ENCODE measurements at places on chromosomes 4 and X. TPM values are rescaled to one million over a fixed set of nuclear protein-coding genes. Genes with fewer than 3 reads are reported as not detected.

DNA sequence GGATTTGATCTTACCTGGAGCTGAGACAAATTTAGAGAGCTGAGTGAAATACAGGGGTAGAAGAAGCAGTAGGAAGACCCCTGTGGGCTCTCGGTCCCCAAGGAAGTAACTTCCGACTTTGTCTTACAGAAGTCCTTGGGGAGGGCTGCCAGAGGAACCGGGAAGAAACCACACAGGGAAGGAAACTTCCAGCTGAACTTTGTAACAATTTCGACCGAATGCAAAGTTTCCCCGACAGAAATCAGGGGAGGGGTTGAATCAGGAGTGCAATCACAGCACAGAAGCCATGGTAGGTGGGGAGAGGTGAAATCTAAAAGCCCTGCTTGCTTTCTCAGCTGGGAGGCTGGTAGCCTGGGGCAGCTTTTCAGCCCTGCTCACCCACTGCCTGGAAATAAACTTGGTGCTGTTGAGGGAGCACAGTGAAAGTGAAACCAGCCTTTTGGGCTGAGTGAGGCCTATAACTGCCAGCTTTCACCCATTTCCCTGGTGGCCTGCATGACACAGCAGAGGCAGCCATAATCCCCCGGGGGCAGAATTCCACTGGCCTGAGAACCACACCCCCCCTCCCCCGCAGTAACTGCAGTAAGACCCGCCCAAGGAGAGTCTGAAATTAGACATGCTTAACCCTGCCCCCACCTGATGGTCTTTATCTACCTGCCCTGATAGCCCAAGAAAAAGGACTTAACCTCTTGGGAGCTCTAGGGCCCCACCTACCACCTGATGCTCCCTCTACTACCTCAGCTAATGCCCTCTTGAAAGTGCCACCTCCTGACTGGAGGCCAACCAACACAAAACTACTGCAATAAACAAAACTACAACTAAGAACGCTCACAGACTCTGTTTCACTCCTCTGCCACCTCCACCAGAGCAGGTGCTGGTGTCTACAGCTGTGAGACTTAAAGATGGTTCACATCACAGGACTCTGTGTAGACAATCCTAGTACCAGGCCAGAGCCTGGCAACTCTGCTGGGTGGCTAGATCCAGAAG is 248.2 kb downstream of the PARM1 start:
- no peak for DNase-seq

Gene CXCL13
- not detected for total RNA-seq

DNA sequence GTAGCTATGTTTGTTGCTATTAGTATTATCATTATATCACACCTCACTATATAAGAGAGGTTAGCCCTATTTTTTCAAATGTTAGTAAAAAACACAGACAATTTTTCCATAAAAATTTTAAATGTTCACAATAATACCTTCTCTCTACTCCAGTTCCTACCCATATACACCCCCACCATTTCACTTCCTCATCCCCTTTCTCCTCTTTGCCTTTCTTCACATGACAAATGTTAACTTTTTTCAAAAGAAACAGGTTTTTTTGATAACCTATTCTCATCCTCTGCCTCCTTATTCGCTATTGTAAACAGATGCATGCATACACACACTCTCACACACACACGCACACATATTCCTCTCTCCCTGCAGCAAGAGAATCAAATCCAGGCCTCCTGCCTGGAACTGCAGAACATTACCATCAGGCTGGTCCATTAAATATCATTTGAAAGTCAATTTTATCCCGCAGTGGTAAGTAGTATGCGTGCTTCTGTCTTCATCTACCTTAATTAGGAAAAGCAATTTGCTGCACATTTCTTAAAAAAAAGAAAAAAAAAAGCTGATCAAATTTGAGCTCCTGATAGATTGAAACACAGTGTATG is 55.5 kb downstream of the MID1IP1 start:
- DNase-seq = no peak

- no peak for DNase-seq
Observed at GRCh38 chr4:185713731-185714130, 98.3 kb downstream of the SORBS2 start.

DNA sequence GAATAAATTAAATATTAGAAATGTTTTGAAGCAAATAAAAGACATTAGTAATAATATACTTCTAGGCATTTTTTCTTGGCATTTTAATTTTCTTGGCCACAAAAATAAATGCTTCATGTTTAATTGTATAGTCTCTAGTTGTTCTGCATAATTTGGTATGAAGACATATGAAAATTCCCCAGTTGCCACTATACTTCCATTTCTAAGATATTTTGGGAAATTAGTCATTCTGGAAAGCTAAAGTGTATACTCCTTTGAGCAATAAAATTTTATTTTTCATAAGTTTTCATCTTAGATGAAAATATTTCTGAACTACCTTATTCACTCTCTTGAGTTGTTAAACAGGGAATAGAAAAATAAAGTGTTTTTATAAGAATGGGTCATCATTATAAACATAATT is 13.8 kb downstream of the HDX start:
- DNase-seq = no peak

DNA sequence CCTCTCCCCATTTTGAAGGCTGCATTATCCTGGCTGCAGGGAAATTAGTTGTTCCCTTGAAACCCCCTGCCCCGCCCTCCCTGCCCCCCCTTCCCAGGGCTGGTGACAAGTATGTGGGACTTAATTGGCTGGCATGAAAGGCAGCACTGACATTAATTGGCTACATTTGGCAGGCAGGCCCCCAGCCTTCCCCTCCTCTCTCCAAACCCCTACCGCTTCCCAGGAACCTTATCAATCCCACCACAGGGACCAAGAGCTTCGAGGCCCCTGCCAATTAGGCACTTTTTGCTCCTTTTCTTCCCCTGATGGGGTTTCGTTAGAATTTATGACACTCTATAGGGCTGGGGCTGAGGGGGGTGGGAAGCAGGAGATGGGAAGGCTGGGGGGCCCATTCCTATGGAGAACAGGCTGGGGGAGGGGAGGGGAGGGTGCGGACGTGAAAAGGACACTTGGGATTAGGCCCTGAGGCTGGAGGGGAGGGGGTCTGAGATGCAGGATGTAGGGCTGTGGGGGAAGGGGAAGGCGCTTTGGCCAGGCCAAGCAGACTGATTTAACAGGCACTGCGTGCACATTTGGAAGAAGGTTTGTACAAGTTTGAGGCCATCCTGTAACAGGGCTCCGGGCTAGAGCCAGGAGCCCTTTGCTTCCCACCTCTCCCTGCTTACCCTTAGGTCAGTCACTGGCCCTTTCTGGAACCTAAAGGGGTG is 52.2 kb downstream of the EFNB1 start:
- no peak for DNase-seq

DNA sequence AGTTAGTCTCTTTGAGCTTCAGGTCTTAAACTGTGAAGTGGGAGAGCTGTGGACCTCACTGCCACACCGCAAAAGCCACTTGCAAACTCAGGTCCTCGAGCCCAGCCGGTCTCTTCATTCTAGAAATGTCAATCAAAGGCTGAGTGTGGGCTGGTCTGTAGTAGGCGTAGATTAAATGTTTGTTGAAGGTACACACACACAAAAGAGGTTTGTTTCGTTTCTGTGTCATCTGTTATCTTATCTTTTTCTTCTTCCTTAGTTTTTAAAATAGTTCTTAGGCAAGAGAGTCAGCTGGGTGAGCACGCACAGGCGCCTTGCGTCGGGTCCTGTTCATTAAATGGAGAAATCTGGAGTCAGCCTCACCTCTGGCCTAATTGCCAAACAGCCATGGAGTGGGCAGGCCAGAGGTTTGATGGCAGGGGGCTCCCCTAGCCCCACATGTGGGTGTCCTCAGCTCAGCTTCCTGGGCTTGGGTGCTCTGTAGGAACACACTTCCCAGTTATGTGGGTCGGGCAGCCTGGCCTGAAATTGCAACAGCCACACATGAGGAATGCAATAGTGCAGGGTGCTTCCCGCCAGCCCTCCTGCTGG is 836 bp upstream of the PSAPL1 start:
- no peak for DNase-seq

Gene MAGEE2
- not detected for total RNA-seq

DNA sequence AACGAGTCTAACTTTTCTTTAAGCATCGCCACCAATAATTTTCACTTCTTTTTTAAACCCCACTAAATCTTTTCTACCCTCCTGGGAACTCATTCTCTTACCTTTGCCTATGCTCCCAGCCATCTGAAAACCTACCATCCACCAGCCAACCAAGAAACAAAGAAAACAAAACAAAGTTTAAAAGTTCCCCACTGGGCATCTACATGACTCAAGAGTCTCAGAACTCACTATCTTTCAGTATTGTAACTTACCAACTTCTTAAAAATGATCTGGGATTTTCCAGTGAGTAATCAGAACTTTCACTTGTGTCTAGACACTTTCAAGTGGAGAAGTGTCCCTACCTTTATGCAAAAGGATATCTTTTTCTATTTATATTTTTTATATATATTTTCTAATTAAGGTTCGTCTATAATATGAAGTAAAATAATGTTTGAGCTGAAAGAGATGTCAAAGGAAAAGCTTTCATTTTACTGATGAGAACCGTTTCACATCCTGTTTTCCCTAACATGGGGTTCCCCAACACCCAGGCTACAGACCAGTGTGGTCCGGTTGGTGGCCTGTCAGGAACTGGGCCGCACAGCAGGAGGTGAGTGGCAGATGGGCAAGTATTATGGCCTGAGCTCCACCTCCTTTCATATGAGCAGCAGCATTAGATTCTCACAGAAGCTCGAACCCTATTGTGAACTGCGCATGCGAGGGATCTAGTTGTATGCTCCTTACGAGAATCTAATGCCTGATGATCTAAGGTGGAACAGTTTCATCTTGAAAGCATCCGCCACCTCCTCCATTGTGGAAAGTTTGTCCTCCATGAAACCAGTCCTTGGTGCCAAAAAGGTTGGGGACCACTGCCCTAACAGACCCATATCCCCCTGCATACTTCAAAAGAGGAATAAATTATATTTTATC is 9.8 kb upstream of the TIGD2 start:
- peak; percentile 12 for DNase-seq

DNA sequence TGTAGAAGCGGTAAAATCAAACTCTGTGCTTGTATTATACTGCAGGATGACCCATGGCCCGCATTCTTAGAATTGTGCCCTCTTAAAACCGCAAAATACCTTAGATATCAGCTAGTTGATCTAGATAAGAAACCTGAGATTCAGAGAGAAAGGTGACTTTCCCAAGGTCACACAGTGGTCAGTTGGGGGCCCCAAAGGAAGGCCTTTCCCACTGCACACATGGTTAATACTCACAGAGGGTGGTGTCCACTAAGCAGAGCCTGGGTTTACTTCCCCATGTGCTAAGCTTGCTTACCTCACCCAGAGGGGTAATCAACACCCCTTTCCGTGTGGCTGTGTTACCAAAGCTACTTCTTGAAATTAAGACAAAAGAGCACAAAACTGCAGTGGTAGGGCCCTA is 66.3 kb downstream of the RBM47 start:
- DNase-seq = no peak

- DNase-seq = no peak
Observed at GRCh38 chr4:98614662-98615061, 43.7 kb downstream of the TSPAN5 start.

DNA sequence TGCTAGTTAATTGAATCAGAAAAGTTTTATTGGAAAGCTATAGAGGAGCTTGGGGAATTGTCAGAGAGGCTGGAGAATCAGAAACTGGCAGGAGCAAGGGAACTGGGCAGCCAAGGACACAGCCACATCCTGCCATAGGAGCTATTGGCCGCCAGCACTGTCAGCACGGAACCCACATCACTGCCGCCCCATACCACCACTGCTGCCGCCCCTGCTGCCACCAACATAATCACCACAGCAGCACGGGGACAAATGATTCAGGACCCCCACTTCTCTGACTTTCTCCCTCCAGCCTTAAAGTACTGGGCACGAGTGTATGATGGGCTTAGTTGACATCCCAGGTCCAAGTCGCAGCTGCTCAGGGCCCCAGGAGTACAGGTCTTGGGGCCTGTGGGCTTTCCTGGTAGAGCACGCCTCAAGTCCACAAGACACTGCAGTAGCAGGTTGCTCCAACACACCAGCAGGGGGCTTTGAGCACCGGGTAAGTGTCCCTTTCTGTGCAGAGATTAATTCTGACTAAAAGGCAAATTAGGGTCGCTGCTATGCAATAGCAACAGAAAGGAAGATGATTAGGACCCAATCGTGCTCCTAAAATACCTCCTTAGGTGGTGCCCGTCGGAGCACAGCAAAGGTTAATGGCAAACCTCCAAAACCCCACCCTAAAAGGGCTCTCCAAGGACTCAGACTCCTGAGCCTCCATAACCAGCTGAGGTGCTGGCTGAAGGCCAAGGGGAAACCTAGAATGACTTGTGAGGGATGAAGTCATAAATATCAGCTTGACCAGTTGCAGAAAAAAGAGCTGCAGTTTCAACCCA is 6.9 kb downstream of the PJA1 start:
- DNase-seq = no peak

DNA sequence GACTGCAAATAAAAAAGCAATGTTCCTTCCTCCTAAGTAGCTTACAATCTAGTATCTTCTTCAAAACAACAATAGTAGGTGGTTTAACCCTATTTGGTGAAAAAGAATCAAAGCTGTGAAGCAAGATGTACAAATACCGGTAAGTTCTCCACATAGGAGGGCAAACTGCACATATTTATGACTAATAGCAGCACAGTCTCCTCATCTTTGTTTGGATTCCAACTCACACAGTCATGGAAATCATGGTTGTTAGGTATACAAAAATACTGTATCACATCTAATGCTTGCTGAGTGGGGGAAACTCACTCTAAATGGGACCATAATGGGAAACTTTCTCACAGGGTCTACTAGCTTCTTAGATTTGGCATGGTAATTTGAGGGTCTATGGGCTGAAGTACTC is 597.2 kb downstream of the INPP4B start:
- DNase-seq = no peak

Gene MAPK10
- not detected for total RNA-seq

GRCh38 chr4:101835121-101835904 is 44.8 kb downstream of the BANK1 start:
- DNase-seq = no peak

- no peak for DNase-seq
Observed at GRCh38 chrX:17440836-17441235, 65.8 kb downstream of the NHS start.

DNA sequence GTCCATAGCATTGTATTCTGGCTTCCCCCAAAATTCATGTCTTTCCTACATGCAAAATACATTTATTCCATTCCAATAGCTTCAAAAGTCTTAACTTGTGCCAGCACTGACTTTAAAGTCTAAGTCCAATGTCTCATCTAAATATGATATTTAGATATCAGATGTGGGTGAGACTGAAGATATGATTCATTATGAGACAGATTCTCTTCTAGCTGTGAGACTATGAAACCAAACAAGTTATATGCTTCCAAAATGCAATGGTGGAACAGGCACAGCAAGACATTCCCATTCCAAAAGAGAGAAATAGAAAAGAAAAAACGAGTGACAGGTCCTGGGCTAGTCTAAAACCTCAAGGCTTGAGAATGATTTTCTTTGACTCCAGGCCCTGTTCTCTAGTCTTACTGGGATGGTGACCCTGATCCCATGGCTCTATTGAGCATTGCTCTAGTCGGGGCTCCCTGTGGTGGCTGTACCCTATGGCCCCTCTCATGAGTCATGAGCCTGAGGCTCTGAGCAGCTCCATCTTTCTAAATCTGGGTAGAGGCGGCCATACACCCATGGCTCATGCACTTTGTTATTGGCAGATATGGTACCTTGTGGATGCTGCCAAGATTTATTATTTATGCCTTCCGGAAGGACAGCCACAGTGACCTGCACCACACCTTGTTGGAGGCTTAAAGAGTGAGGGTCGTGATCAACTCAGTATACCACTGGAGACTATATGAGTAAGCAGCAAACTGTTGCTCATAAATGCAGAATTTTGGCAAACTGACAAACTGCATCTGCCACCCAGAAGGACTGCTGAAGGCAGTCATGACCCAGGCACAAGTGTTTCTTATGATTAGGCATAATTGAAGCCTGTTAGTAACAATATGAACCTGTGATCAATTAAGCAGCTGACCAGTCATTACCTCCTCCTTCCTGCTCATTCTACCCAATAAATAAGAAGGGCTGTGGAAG is 38.5 kb upstream of the BOD1L1 start:
- no peak for DNase-seq

Gene RHOXF2B
- total RNA-seq = not detected

Measured in activated naive CD8-positive, alpha-beta T cell treated with anti-CD3 and anti-CD28 coated beads for 36 hours (primary cell).